Left kidney (tissue), 8 donors: ENCODE measurements at places on chromosomes 11 and 22. TPM values are rescaled to one million over a fixed set of nuclear protein-coding genes. Genes with fewer than 3 reads are reported as not detected.

Gene OR10G7
- polyA plus RNA-seq, result not detected

Gene NR1H3
- 43.0 TPM for polyA plus RNA-seq

Gene GAL3ST3
- 3.8 TPM for polyA plus RNA-seq

Gene TTLL8
- not detected for polyA plus RNA-seq

Gene DLG2
- 13.4 TPM for polyA plus RNA-seq

Gene CCDC85B
- 5.0 TPM for polyA plus RNA-seq

Gene OR4D10
- not detected for polyA plus RNA-seq

Gene CARNS1
- 4.4 TPM for polyA plus RNA-seq

Gene TIMP3
- polyA plus RNA-seq, result 121 TPM

Gene CRYBB2
- polyA plus RNA-seq, result 0.42 TPM

Gene KRTAP5-2
- not detected for polyA plus RNA-seq

Gene MYRF
- polyA plus RNA-seq, result 23.1 TPM

Gene CFAP300
- polyA plus RNA-seq, result 4.7 TPM

Gene MAPK1
- 142 TPM for polyA plus RNA-seq

Gene CHRM4
- polyA plus RNA-seq, result 0.18 TPM

Gene DKK3
- polyA plus RNA-seq, result 56.0 TPM

Gene PARVB
- 17.9 TPM for polyA plus RNA-seq

Gene ALG12
- 24.1 TPM for polyA plus RNA-seq

Gene APOA1
- polyA plus RNA-seq, result 97.1 TPM
